ENCODE measurements at places on chromosomes 4 and X.

GRCh38 chr4:123198706-123199105, 197.9 kb upstream of the SPRY1 start:
- peak; percentile 12 for DNase-seq

- peak; percentile 63 for DNase-seq
Measured at GRCh38 chrX:107747596-107748161, 27.9 kb downstream of the TSC22D3 start.

GRCh38 chr4:102774254-102774653, 13.5 kb upstream of the MANBA start:
- DNase-seq = no peak

GRCh38 chrX:115900425-115900824, 270.1 kb upstream of the AGTR2 start:
- no peak for DNase-seq

DNA sequence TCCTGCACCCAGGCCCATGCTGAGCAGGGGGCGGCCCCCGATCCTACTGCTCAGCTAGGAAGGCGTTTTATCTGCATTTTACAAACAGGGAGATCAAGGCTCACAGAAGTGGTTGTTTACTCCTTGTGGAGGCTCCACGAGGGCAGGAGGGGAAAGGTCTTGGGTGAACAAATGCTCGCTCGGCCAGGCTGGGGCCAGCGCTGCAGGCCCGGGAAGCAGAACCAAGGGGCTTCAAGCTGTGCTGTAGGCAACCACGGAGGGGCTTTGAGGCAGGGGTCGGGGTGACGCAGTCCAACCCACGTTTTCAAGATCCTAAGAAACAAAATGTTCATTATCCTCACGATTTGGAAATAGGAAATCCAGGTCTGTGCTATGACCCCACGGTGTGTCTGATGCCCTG, 125.8 kb downstream of the HMX1 start:
- no peak for DNase-seq
